HCT116 (cell line): ENCODE measurements at places on chromosomes 6 and 20. TPM values are rescaled to one million over a fixed set of nuclear protein-coding genes. Genes with fewer than 3 reads are reported as not detected.

DNA sequence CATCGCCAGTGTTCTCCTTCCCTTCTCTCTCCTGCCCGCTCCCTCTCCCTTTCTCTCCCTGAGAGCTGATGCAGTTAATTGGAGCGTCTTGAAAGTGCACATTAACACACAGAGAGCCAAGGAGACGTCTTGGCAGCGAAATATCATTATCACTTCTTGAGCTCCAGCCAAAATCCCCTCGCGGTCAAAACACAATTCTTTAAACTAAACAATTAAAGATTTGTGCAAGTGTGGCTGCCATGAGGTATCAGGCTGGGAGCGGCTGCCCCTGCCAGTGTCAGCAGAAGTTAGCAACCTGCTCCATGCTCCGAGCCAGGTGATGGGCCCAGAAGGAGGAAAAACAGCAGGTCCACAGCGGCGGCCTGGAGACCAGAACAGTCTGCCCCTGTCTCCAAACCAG lies 100.9 kb upstream of the FOXP4 start:
- no peak overlapping the region for H3K4me3 ChIP-seq
- H3K36me3 ChIP-seq, result no peaks in the 10 kb centered on the region
- H3K4me1 ChIP-seq, result peaks cover 8% of the 10 kb centered on the region
- no peaks in the 10 kb centered on the region for H3K27me3 ChIP-seq
- DNase-seq, result no peak

DNA sequence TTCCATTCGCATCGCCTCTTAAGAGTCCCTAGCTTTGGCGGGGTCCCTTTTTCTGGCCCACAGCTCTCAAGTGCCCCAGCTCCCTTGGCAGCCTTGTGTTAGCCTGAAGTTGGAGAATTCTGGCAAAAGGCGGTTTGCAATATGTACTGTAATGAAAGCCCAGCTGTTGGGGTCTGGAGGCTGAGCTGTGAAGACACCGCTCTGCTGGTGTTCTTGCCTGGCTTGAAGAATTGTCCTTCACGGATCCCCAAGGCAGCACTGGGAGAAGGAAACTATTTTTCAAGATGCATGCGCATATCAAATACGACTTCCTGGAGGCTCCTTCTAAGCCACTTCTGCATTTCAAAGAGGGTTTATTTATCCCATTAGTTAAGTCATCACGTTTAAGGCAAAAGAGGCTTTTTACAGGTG lies 21.4 kb upstream of the CITED2 start:
- H3K36me3 ChIP-seq, result no peaks in the 10 kb centered on the region
- H3K4me3 ChIP-seq, result no peak overlapping the region
- DNase-seq, result no peak

- H3K27me3 ChIP-seq, result no peaks in the 10 kb centered on the region
- peaks cover 14% of the 10 kb centered on the region for H3K4me1 ChIP-seq
- H3K36me3 ChIP-seq, result no peaks in the 10 kb centered on the region
- H3K27ac ChIP-seq, result no peak overlapping the region
Measured at GRCh38 chr20:5833309-5833941, 83.2 kb downstream of the SHLD1 start.

IL17F gene
- not detected for total RNA-seq

HLA-DQB1 gene
- 2.1 TPM for total RNA-seq

GOPC gene
- 24.2 TPM for total RNA-seq

DNA sequence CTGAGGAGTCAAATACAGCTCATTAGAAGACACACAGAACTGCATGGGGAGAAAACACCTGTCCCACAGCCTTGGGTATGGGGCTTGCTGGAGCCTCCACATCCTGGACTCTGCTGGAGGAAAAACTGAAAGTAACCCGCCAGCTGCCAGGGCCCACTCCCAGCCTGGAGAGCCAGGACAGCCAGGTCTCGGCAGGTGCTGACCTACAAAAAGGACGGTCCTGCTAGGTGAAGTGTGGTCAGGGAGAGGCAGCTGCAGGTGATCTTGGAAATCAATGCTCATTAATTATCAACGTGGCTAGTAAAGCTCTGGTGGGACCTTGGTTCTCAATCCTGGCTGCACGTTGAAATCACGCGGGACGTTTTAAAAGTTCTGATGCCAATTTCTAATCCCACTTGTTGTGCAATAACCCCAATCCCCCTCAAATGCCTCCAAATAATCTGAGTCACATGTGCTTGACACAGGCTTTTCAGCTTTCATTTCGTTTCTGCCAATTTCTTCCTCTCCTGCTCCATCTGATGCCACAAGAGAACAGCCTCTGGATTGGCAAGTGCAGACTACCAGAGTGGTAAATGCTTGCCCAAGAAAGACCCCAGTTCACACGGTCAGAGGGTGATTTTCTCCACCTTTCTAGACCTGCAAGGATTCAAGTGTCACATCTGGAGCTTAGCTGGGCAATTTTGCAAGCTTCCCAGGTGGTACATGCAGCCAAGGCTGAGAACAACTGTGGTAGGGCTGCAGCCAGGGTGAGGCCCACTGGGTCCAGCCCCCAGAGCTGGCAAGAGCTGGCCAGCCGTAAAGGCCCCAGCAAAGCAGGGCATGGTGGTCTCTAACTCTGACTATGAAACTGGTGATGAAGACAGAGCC lies 252.3 kb upstream of the QKI start:
- no peaks in the 10 kb centered on the region for H3K4me1 ChIP-seq
- H3K4me3 ChIP-seq, result no peak overlapping the region
- H3K27ac ChIP-seq, result no peak overlapping the region
- DNase-seq, result no peak
- no peaks in the 10 kb centered on the region for H3K36me3 ChIP-seq
- H3K27me3 ChIP-seq, result no peaks in the 10 kb centered on the region

- no peaks in the 10 kb centered on the region for H3K36me3 ChIP-seq
- DNase-seq, result no peak
- no peaks in the 10 kb centered on the region for H3K4me1 ChIP-seq
- H3K27me3 ChIP-seq, result no peaks in the 10 kb centered on the region
- H3K27ac ChIP-seq, result no peak overlapping the region
- H3K4me3 ChIP-seq, result no peak overlapping the region
Measured at GRCh38 chr6:113211170-113211569, 646.0 kb upstream of the MARCKS start.

- H3K27ac ChIP-seq, result no peak overlapping the region
- H3K4me1 ChIP-seq, result no peaks in the 10 kb centered on the region
- H3K36me3 ChIP-seq, result no peaks in the 10 kb centered on the region
- H3K27me3 ChIP-seq, result no peaks in the 10 kb centered on the region
Measured at GRCh38 chr6:90162648-90163387, 133.8 kb downstream of the BACH2 start.

DAAM2 gene
- not detected for total RNA-seq

TRIM31 gene
- not detected for total RNA-seq

GRCh38 chr20:31758521-31758920 lies 19.4 kb downstream of the TPX2 start:
- DNase-seq, result no peak
- no peaks in the 10 kb centered on the region for H3K27me3 ChIP-seq
- no peaks in the 10 kb centered on the region for H3K4me1 ChIP-seq
- H3K27ac ChIP-seq, result no peak overlapping the region

SIRPG gene
- total RNA-seq, result not detected
